ENCODE measurements at places on chromosomes 3 and 15.

GRCh38 chr3:69474186-69474585 lies 88.3 kb upstream of the FRMD4B start:
- DNase-seq: no peak

DNA sequence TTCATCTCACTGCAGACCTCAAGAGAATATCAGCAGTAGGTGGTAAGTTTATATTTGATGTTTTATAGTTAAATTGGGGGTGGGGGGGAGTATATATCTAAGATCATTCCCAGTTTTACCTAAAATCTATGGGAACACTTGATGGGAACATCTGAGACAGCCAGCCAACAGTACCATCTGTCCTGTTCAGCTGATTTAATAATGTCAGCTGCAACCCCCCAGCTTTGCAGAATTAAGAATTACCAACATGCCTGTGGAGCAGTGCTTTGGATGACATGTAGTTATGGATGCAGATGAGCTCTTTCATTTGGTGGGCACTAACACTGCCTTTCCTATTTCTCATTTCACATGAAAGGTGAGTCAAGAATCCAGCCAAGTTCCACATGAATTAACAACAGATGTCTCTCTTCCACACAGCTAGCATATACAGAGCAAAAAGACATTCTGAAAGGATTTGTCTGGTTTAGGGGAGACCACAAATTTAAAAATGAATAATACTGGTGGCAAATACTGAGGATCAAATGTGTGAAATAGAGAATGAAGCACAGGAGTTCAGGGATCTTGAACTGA lies 76.2 kb downstream of the SETD5 start:
- DNase-seq: no peak

DNA sequence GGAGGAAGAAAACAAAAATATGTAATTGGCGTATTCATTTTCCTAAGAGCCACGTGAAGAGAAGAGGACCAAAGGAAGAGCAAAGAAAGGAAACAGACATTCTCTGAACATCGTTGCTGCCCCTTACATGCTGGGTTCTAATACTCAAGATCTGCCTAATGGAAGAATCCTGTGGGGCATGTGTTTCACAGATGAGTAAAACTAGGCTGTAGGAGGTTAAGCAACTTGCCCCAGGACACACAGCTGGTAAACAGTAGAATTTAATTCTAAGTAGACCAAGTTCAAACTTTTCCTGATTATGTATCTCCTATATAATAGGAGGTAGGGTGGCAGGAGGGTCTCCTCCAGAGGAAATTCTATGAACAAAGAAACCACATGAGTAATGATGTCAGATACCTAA lies 106.1 kb upstream of the TNFAIP8L3 start:
- DNase-seq: no peak

GRCh38 chr3:127350172-127351050 lies 62.6 kb upstream of the PRR20G start:
- no peak for DNase-seq

- no peak for DNase-seq
Measured at GRCh38 chr15:35958021-35958420, 412.1 kb upstream of the DPH6 start.

- no peak for DNase-seq
Measured at GRCh38 chr3:32897981-32898623, 53.3 kb upstream of the CCR4 start.

GRCh38 chr3:72679540-72680198 lies 168.6 kb downstream of the SHQ1 start:
- no peak for DNase-seq

GRCh38 chr15:36965570-36966342 lies 134.6 kb downstream of the MEIS2 start:
- no peak for DNase-seq

DNA sequence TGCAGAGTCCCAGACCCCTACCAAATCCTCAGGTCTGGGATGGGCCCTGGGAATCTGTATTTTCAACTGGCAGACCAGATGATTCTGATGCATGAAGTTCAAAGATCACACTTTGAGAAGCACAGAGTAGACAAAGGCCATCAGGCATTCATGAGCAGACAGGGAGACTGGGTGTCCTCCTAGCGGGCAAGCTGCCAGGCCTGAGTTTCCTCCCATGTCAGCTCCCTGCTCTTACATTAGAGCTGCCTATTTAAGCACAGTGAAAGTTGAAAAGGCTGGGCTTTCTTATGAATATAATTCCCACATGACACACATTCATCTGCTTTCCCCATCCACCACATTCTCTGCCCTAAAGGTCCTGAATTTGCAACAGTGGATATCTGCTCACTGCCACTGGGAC lies 14.0 kb downstream of the CAPN3 start:
- DNase-seq: no peak

GRCh38 chr3:132637590-132637989 lies 22.0 kb downstream of the ACAD11 start:
- DNase-seq: no peak

DNA sequence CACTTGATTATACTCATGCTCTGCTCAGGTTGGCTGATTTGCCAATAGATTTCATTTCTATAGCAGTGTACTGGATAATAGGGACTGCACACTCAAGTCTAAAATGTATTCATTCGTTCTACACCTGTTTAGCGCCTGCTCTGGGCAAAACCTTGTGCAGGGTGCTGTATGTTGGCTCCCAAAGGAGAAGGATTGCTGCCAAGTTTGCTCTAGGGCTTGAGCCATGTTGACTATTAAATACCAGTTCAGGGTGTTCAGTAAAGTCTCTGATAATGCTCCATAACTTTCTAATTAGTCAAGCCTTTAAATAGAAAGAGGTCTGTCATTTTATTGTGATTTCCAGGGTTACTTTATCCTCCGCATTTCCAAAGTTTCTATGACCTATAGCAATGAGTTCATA lies 470.2 kb downstream of the MAGI1 start:
- no peak for DNase-seq

- no peak for DNase-seq
Measured at GRCh38 chr3:54353946-54354345, 231.6 kb downstream of the CACNA2D3 start.

DNA sequence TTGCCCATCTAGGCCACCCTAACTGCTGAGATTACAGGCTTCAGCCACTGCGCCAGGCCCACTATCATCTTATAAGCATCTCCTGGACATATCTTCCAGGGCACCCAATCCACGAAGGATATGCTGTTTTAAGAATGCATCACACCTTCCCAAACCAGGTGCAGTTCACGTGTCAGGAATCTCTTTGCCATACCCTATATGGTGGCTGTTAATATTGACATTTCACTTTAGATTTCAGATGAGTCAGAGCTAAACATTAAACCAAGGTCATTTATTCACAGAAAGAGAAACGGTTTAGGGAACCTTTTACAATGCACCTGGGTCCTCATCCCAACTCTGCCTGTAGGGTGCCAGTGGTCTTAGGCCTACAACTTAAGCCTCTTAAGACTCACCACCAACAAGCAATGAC lies 85.7 kb downstream of the TBL1XR1 start:
- DNase-seq: no peak

DNA sequence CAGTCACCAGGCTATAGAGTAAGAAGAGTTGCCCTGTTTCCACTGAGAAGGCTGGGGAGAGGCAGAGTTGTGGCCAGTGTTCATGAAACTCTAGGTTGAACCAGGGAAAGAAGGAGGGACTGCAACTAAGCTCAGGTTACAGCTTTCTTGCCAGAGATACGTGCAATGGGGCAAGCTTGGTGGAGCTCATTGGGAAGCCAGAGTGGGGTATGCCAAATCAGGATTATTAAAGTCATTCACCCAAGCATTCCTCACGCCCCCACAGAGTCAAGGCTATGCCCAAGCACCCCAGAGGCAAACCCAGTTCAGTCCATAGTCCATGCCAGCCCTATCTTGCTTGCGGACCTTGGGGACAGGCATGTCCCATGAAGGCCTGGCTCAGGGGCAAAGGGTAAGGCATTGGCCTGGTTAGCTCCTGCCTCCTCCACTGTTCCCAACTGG lies 17.6 kb downstream of the SLC6A20 start:
- DNase-seq: no peak

DNA sequence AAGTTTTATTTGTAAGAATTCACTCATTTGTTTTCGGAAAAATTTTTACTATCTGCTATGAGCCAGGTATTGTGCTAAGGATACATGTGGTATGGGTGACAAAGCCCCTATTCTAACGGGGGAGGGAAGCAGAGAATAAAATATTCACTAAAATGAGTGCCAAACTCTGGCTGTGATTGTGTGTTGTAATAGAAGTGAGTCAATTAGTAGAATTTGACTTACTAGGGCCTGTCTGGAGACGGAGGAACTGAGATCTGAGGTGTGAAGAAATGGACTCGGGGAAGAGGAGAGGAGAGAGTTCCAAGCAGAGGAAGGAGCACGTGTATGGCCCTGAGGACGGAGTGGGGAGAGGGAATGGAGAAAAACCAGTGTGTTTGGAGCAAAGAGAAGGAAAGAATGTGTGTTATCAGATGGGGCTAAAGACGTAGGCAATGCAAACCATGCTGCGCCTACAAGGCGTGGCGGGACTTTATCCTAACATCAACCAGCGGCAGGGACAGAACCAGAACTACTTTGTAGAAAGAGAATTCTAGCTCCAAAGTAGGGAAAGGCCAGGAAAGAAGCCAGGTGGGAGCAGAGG lies 89.1 kb downstream of the OSBPL10 start:
- no peak for DNase-seq

- no peak for DNase-seq
Measured at GRCh38 chr3:190809351-190809750, 53.1 kb downstream of the GMNC start.

GRCh38 chr15:76011627-76012551 lies at the start of gene NRG4:
Gene NRG4 (minus strand): TSS chr15:76012424. CDS start chr15:76011230, 1,194 bp downstream.
- no peak for DNase-seq

- DNase-seq: no peak
Measured at GRCh38 chr15:39381517-39381916, 199.4 kb upstream of the THBS1 start.

DNA sequence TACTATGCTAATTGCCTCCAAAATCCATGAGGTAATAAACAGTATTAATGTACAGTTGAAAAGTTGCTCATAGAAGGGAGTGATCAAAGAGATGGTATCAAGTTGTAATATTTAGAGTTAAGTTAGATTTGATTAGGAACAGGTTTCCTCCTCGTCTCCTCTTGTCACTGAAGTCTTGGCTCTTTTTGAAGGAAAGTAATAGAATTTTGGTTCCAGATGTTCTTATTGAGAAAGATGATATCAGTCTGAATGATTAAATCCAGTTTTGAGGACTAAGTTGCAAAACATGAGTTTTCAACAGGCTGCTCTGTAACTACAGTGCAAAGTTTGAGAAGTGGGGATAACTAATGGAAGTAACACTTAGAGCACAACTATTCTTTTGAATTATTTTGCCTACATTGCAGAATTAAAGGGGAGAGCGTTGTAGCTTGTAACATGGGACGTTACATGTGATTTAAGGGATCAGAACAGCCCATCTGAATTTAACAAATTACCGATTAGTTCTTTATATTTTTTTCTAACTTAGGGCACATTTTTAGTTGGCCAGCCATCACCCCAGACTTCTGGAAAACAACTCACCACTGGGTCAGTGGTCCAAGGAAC lies 48.3 kb downstream of the MAP6D1 start:
- DNase-seq: no peak

GRCh38 chr3:8629151-8630021 lies 15.2 kb downstream of the SSUH2 start:
- DNase-seq: no peak

DNA sequence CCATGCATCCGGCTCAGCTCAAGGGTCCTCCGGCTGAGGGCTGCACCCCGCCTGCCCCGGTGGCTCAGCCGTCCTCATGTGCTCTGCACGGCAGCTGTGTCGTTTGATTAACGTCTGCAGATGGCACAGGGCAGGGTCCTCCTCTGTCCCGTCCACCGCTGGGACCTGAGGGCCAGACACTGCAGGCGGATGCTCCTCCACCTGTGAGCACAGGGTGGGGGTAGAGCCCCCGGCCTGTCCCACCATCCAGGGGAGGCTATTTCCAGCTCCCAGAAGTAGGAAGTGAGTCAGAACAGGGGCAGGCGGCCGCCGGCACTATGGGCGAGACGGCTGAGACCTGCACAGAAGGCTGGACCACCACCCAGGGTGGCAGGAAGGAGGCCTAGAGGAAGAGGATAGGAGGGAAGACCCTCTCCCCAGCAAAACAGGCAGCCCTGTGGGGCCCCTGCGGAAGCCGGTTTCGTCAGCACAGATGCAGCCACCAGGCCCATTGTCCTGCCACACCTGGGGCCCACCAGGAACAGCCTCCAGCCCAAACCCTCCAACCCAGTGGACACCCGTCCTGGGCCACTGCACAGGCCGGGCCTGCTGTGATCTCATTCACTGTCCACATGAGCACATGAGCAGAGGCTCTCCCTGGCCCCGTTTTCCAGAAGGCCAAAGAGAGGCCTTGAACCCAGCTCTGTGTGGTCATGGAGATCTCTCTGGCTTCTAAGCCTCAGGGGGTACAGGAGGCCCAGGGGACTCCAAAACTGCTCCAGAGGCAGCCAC lies 12.6 kb upstream of the PLXND1 start:
- no peak for DNase-seq

- DNase-seq: no peak
Measured at GRCh38 chr3:16084887-16085286, 89.6 kb upstream of the GALNT15 start.

GRCh38 chr3:26622621-26623418 lies at the start of gene LRRC3B:
Gene LRRC3B (plus strand): TSS chr3:26622772. CDS start chr3:26709673, 86,901 bp downstream.
- DNase-seq: peak; percentile 24

DNA sequence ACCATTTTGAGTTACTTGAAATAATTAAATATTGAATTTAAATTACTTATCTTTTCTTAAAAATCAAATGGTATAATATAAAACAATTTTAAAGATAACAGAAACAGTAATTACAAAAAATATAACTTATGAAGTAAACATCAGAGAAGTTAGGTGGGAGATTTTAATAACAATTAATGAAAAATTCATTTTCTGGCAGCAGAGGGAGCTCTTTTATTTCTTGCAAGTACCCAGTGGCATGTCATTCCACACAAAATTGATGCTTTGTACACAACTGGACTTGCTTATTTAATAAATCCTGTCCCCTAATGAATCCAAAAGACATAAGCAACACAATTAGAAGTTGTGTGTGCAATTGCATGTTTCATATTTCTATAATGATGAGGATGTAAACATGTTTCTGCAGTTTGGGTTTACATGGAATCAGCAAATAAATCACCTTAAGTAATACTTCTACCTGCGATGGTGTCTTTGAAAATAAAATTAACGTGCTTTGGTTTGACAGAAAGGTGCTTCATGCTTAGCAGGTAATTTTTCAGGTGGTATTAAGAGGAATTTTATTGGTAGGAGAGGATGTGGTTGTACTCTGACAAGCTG lies 861.3 kb downstream of the ZPLD1 start:
- no peak for DNase-seq

DNA sequence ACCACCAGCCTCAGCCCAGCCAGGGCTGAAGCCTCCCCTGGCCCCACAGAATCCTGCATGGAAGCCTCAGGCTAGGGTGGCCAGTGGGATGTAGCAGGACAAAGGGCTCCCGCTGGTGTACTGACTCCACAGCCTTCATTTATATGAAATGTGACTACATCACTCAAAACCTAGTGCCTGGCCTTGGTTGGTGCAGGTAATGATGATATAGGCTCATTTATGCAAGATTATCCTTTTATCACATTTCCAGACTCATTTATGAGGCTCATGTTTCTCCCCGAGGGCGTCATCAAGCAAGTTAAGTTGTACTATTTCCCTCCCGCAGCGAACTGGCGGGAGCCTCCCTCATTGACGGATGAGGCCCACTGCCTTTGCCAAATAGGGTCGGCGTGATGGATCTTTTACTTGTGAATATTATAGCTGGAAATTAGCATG lies 179.1 kb upstream of the SMAD3 start:
- DNase-seq: no peak

- DNase-seq: no peak
Measured at GRCh38 chr15:38285456-38285855, 32.8 kb downstream of the SPRED1 start.

Data from anterior cingulate cortex (tissue), 58 donors.